ENCODE measurements at places on chromosomes 5 and 9. TPM values are rescaled to one million over a fixed set of nuclear protein-coding genes. Genes with fewer than 3 reads are reported as not detected.

DNA sequence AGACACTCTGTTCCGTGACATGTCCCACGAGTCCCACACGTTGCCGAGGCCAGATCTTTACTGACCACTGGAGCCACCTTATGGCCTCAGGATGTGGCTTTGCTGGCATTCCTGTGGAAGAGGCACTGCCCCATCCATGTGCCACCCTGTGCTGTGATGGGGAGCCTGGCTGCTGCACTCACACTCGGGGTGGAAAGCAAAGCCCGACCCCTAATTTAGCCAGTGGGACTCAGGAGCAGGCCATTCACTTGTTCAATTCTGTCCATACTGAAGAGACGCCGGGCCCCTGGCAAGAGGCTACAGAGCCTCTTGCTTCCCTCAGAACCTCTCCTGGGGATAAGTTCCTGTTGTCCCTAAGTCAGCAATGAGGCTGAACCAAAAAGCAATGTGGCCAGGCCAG, 18.6 kb upstream of the CEP72 start:
- DNase-seq: no peak

SDHA gene
- 99.3 TPM for total RNA-seq

FBN2 gene
- total RNA-seq: 7.6 TPM

DNA sequence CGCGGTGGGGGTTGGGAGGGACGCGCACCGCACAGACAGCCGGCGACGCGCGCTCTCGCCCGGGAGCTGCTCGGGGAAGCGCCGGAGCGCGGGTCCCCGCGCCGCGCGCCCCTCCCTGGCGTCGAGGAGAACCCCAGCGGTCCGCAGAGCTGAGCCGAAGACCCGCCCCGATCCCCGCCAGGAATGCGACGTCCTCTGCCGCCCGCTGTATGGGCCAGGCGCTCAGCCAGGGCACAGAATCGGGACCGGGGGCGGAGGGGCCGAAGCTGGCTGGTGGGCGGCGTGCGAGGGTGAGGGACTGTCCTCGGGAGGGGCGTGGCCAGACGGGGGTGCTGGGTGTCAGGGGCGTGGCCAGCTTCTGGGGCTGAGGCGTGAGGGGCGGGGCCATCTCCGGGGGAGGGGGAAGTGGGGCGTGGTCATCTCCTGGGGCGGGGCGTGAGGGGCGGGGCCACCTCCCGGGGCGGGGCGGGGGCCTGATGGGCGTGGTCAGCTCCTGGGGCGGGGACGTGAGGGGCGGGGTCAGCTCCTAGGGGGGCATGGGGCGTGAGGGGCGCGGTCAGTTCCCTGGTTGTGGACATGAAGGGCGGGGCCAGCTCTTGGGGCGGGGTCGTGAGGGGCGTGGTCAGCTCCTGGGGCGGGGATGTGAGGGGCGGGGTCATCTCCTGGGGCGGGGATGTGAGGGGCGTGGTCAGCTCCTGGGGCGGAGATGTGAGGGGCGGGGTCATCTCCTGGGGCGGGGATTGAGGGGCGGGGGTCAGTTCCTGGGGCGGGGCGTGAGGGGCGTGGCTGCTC, 965 bp downstream of the PTGDS start:
- no peak for DNase-seq

- DNase-seq: no peak
These were observed 38.8 kb downstream of the SFXN1 start for GRCh38 chr5:175516933-175517823.

DNA sequence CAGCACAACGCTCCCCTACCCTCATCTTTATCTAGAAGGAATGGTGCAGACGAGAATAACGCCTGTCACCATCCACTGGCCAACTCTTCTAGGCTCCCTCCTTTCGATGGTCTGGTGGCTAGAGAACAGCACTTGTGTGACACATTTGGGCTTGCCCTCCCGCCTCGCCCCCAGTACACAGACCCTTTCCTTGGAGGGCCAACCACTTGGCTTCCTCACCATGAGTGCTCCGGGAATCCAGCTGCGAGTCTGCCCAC, 1.4 kb downstream of the GNAQ start:
- no peak for DNase-seq

SIGMAR1 gene
- total RNA-seq: 178 TPM

All from epithelial cell of proximal tubule (primary cell).